ENCODE measurements at places on chromosomes 1 and 21.

DNA sequence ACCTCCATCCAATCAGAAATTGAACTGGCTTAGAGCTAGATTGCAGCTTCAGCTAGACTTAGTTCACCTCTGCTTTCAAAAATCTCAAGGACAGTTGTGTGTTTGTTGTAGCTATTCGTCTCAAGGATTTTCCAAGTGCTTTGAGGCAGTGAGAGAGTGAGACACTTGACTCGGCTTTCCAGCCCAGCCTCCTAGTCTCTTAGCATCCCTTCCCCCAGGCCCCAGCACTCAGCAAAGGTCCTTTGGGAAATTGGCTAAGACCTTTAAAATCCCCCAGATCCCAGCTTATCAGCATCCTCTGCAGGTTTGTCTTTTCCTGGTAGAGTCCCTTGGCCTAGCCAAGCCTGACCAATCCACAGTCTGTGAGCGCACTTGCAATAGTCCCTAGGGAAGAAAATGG is 47.9 kb upstream of the PROX1 start:
- DNase-seq: no peak

DNA sequence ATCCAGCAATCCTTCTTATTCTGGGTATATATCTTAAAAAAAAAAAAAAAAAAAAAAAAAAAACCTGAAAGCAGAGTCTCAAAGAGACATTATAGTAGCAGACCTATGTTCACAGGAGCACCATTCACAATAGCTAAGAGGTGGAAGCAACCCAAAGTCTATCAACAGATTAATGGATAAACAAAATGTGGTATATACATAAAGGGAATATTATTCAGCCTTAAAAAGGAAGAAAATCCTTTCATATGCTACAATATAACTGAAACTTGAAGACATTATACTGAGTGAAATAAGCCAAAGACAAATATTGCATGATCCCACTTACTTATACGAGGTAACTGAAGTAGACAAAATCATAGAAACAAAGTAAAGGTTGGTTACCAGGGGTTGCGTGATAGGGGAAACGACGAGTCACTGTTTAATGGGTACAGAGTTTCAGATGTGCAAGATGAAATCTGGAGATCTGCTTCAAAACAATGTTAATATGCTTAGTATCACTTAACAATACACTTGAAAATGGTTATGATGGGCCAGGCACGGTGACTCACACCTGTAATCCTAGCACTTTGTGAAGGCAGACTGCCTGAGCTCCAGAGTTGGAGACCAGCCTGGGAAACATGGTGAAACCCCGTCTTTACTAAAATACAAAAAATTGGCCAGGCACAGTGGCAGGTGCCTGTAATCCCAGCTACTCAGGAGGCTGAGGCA is 29.5 kb downstream of the PIK3R3 start:
- DNase-seq: no peak

DNA sequence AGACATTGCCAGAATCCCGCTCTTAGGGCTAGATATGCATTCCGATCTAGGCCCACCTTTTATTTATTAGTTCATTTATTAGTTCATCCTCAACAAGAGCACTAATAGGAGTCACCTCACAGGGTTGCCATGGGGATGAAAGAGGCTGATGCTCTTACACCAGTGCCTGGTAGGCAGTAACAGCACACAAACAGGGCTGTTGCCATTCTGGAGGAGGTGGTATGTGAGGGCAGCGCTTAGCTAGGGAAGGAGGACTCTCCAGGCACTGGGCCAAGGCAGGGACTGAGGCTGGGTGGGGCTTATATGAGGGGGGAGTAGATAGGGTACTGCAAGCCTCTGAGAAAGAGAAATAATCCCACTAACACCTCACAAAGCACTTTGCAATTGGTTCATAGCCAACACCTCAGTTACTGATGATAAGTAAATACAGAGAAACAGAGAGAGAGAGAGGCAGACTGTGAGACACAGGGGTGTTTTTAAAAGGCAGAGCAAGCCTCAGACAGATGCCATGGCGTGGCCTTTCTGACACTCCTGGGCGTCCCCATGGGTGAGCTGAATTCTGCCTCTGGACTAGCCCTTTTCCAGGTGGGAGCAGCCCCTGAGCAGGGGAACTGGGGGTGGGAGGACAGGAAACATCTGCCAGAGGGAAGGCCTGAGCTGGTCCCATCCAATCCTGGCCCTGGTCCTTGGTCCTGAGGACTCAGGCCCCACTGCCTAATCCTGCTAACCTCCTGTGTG is 5.9 kb downstream of the FCGR2A start:
- DNase-seq: no peak

- DNase-seq: no peak
These were observed 58.1 kb downstream of the RPAP2 start for GRCh38 chr1:92356956-92357355.

DNA sequence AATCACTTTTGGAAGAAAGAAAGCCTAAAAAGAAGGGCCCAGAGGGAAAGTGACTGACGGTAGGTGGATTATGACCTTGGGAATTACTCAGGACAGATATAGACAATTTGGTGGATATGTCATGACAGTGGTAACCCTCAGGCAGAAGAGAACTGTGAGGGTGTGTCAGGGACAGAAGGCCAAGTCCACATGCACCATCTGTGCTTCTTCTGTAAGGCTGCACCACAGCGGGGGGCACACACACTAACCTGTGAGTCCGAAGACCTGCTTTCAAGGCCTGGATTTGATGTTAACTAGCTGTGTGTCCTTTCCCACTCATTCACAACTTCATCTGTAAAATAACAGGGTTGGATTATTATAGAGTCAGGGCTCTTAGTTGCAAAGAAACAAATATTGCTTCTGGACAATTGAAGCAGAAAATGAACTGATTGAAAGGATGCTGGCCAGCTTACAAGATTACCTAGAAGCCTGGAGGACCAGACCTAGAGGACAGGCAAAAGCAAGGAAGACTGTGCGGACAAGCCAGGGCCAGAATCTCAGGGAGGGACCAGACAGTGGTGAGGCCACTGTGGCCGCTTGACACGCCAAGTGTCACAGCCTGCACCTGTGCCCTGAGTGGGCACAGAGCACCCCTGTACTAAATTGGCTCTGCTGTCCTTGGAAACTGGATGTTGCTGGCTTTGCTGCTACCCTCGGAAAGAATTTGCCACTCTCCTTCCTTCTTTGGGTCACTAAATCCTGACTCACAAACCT is 34.7 kb upstream of the USP24 start:
- no peak for DNase-seq

- DNase-seq: no peak
These were observed 362.4 kb downstream of the HHAT start for GRCh38 chr1:210691039-210691610.

- no peak for DNase-seq
These were observed 42.1 kb upstream of the LAX1 start for GRCh38 chr1:203722909-203723308.

- DNase-seq: no peak
These were observed 56.4 kb downstream of the KIRREL1 start for GRCh38 chr1:158049853-158050252.

- DNase-seq: peak; percentile 75
These were observed 182.6 kb upstream of the EDN2 start for GRCh38 chr1:41666981-41667631.

- DNase-seq: no peak
These were observed 2.7 kb upstream of the GNPAT start for GRCh38 chr1:231238298-231238697.

GRCh38 chr1:112674440-112674985 is at the start of gene MOV10:
Gene MOV10, plus strand, starts transcription at chr1:112674659. Its CDS starts 254 bp downstream, at chr1:112674913.
- peak; percentile 37 for DNase-seq

GRCh38 chr1:48450505-48450904 is 21.5 kb downstream of the SPATA6 start:
- DNase-seq: no peak

DNA sequence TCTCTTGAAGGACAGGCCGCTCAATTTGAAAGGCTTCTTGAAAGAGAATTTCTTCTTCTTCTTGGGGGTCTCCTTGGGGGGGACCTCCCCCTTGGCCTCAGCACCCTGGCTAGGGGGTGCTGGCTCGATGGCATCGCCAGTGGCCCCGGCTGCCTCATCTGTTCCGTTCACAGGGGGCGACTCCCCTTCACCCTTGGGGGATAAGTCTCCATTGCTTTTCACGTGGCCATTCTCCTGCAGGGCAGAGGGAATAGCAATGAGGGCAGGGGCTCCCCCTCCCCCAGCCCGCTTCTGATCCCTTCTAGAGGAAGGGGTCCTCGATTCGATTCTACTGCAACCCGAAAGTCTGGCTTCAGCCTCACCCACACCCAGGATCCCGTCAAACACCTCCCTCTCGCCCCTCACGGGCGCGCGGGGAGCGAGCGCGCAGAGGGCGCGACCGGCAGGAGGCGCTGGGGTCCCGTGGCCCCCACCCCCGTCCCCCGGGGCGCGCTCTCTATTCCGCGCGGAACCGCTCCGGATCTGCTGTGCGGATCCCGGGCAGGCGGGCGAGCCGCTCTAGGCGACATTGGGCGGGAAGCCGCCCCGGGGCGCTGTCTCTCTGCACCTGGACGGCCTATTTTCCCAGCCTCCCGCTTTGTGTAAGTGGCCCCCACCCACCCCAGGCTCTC is 1.0 kb downstream of the MARCKSL1 start:
- DNase-seq: peak; percentile 60

DNA sequence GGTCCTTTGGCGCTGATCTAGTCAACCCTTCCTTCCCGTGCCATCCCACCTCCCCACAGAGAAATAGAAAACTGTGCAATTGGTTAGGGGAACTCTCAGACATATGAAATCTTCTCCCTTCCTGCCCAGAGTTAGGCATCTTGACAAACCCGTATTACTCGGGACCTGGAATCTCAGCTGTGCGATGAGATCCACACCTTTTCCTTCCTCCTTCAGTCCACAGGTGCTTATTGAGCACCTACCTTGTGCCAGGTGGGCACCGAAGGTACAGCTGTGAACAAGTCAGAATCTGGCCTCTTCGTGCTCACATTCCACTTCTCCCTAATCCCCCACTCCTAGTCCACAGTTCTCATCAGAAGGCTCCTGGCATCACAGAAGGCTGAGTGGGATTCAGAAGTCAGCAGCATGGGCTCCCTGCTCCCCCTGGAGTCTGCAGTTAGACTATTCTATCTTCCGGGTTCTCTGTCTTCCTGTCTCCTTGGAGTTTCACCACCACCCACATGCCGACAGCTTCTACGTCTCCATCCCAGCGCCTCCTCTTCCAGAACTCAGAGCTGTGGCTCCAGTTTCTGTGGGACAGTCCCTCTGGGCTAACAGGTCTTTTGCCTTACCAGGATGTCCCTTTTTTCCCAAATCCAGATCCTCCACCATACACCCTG is 23.0 kb downstream of the KNCN start:
- no peak for DNase-seq

GRCh38 chr21:33846141-33846540 is 69.5 kb downstream of the ATP5PO start:
- no peak for DNase-seq

- DNase-seq: no peak
These were observed 49.3 kb upstream of the JUN start for GRCh38 chr1:58833166-58833565.

DNA sequence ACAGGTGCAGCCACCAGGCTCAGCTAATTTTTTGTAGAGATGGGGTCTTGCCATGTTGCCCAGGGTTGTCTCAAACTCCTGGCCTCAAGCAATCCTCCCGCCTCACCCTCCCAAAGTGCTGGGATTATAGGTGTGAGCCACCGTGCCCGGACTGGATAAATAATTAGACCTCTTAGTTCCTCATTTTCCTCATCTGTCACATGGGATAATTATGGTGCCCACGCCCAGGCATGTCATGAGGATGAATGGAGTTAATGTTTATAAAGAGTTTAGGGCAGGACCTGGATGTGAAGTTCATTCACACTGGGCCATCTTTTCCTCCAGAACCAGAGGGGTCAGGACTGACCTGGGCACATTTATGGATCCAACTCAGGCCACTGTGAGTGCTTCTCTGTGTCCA is 23.7 kb downstream of the PADI3 start:
- no peak for DNase-seq

GRCh38 chr21:44392916-44393315 is 39.5 kb downstream of the TRPM2 start:
- no peak for DNase-seq

DNA sequence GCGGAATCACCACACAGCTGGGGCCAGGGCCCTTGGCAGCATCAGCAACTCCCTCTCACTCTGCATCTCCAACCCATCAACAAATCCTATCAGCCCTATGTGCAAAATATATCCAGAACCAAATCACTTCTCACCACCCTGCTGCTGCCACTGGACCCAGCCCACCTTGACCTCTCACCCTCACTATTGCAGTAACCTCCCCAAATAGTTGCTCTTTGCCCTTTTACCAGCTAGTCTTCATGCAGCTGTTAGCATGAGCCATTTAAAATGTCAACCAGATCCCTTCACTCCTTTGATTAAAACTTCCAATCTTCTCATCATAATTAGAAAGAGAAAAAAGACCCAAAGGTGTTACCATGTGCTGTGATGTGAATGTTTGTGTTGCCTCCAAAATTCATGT is 155.7 kb upstream of the IRF2BP2 start:
- no peak for DNase-seq

- peak; percentile 40 for DNase-seq
These were observed 553 bp upstream of the STMN1 start for GRCh38 chr1:25906644-25907300.

DNA sequence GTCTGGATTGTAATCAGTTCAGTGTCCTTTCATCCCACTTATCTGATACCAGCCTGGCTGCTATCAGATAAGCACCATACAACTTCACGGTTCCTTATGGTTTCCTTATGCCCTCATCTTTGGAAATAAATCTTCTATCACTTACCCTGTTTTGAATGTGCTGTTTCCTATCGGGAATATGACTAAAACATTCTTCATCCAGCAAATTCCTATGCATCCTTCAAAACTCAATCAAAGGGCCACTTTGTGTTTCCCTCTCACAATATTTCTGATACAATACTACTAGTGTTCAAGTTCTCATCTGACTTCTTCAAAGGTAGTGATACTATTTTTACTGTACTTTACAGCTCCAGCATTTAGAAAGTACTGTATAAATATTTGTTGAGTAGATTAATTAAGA is 513.2 kb downstream of the OMA1 start:
- no peak for DNase-seq

GRCh38 chr1:46204406-46204742 is 1.2 kb downstream of the LURAP1 start:
- no peak for DNase-seq

- no peak for DNase-seq
These were observed 7.0 kb downstream of the TRIM33 start for GRCh38 chr1:114503916-114504422.

DNA sequence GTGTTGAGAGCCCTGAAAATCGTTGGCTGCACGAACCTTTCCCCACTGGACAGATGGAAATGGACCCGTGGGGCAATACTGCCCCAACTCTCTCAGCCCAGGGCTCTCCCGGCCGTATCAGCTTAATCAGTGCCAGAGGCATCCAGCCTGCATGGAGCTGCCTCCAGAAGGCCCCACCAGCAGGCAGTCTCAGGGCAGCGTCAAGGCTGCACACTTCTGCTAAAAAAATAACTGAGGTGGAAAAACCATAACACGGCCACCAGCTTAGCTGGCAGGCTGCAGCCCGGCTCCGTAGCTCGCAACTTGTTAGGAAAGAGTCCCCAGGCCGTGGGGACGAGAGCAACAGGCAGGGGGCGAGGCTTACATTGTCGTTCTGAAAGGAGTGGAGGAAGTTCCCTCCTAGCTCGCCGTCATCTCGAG is 27.9 kb downstream of the MRPL37 start:
- DNase-seq: no peak

GRCh38 chr1:91707114-91707889 is 178.6 kb downstream of the TGFBR3 start:
- DNase-seq: no peak

GRCh38 chr1:149903836-149904491 is 4.6 kb downstream of the BOLA1 start:
- DNase-seq: no peak

Measured in activated CD4-positive, alpha-beta T cell treated with anti-CD3 and anti-CD28 coated beads, Interleukin-2, amount 50 U/mL, for 4 hours (primary cell).